ENCODE measurements at places on chromosomes 16 and 17. TPM values are rescaled to one million over a fixed set of nuclear protein-coding genes. Genes with fewer than 3 reads are reported as not detected.

Gene CNGB1
- not detected for total RNA-seq

Gene FBXL16
- total RNA-seq = 0.54 TPM

Gene HLF
- total RNA-seq = 35.5 TPM

DNA sequence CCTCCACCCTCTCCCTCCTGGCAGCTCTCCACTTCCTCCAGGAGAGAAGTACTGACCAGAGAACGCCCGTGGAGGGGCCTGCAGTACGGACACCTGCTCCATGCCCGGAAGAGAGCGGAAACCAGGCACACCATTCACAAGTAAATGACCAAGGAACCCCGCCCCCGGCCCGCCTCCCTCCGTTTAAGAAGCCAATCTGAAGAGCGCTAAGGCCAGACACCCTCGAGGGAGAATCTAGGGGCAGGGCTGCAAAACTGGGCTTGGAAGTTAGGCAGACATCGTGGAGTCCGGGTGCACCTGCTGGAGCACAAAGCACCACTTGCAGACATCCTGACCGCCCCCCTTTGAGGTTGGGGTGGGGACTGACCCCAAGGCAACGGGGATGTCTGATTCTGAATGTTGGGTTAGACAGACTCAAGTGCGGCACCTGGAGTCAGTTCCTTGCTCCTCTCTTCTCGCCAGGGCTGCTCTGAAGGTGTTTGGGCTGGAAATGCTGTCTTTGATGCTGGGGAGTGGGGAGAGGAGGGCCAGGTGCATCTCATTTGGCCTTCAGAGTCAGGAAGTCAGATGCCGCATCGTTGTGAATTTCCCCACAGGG lies 964 bp upstream of the FAAP100 start:
- DNase-seq = peak; percentile 91

DNA sequence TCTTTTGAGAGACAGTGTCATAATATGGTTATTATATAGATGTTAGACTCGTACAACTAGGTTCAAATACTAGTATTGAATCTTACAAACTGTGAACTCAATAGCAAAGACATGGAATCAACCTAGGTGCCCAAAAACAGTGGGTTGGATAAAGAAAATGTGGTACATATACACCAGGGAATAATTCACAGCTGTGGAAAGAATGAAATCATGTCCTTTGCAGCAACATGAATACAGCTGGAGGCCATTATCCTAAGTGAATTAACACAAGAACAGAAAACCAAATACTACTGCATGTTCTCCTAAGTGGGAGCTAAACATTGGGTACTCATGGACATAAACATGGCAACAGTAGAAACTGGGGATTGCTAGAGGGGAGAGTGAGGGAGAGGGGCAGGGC lies 8.1 kb downstream of the PHKB start:
- DNase-seq = no peak

DNA sequence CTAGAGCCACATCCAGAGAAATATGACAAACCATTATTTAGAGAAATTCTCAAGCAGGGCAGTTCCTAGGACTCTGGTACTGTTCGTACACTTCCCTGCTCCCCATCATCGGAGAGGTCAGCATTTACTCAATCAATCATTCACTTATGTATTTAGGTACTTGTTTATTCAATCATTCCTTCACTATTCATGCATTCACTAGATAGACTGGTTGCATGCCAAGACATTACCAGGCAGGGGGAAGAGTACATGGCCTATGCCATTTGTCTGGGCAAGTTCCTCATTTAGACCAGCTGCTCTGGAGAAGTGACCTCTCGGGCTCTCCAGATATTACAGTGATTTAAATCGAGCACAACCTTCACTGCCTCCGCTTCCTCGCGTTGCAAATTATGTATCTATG lies 603.4 kb downstream of the KCNJ2 start:
- no peak for DNase-seq
